Aorta (tissue), 5 donors: ENCODE measurements at places on chromosomes 7 and 10. TPM values are rescaled to one million over a fixed set of nuclear protein-coding genes. Genes with fewer than 3 reads are reported as not detected.

The TET1 gene
- 2.2 TPM for total RNA-seq

The ZNF804B gene
- not detected for total RNA-seq

DNA sequence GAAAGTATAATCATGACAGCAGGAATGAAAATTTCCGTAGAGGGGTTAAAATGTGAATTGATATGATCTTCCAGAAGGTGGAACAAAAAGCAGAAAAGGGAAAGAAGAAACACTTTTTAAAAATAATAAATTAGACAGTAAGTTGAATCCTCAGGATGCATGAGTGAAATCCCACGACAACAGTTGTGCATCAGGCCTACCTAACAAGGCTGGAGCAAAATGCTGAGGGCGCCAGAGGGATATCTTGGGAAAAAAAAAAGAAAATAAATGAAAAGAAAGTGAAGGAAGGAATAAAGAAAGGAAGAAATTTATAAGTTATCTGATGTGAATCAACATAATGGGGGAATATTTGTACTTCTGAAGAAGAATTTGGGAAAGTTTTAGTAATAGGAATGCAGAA is 13.0 kb upstream of the HUS1 start:
- H3K4me3 ChIP-seq: no peak overlapping the region
- H3K27ac ChIP-seq: no peak overlapping the region
- no peak for DNase-seq
- H3K27me3 ChIP-seq: no peaks in the 10 kb centered on the region
- H3K4me1 ChIP-seq: no peaks in the 10 kb centered on the region

DNA sequence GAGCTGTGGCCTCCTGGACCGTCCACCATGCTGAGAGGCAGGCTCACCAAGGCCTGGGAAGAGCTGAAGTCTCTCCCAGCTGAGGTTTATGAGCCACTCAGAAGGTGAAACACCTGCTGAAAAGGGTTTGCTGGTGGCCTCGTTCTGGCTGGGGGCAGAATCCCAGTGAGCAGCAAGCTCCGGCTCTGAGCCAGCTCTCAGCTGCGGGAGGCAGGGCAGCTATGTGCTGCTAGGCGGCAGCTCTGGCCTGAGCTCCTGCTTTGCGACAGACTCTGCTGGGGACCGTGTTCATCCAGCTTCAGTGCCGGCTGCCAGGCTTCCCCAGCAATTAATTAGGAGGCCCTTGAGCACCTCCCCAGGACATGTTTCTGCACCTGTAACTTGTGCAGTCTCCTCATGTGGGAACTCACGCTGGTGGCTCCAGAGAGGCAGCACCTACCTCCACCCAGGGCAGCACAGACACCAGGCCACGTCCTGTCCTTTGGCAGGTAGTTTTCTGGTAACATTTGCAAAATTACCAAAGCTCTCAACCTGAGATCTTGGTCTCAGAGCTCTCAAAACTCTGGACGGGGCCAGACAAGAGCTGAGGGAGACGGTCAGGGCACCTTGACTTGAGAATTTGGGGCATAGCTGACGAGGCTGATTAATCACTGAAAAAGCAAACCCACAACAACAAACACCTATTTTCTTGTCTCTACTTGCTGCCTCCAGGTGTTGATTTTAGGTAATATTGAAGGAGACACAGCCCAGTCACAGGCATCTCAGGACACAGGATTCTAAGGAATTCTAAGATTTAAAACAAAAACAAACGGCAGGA is 185.0 kb downstream of the TCERG1L start:
- H3K4me3 ChIP-seq: no peak overlapping the region
- H3K4me1 ChIP-seq: no peaks in the 10 kb centered on the region

DNA sequence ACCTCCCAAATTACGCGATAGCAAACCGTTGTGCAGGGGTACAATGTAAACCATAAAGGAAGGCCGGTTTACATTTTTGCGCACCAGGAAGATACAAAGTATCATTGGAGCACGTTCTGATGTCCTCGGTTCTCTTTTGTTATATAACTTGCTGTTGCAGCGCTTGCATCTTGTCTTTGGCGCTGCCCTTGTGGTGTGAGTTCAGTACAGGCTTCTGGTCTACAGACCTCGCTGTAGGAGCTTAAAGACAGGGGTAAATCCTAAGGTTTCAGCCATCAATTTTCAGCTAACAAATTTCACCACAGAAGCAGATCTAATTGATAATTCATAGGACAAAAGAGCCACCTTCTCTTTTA is 1.5 kb upstream of the MKX start:
- H3K36me3 ChIP-seq: no peaks in the 10 kb centered on the region
- H3K4me1 ChIP-seq: no peaks in the 10 kb centered on the region
- H3K4me3 ChIP-seq: no peak overlapping the region
- DNase-seq: no peak
- no peak overlapping the region for H3K27ac ChIP-seq

DNA sequence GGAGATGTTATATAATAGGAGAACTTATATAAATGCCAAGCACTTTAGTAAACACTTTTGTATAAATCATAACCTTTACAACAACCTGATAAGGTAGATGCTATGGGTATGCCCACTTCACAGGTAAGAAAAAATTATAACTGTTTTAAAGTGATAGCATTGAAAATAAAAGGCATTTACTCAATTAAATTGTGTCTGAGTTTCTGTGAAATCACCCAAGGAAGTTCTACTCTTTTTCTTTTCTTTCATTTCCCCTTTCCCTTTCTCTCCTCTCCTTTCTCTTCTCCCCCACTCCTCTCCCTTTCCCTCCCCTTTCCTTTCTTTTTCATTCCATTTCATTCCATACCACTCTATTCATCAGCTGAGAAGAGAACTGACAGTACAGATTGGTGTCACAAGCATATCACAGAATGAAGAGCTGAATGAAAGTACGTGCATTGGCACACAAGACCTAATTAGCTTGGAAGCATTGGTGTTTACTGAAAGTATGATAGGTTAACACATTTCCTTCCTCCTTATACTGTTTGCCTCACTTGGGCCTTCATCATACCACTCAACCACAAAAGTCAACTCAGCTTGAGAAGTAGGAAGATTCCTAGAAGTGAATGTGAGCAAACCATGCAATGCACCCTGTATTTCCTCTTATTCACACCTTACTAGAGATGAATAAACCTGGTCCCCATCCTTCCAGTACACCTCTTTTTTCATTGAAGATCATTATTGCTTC is 117.9 kb upstream of the AGR3 start:
- H3K27ac ChIP-seq: no peak overlapping the region
- no peak for DNase-seq
- H3K4me3 ChIP-seq: no peak overlapping the region
- H3K4me1 ChIP-seq: no peaks in the 10 kb centered on the region
- H3K27me3 ChIP-seq: no peaks in the 10 kb centered on the region

DNA sequence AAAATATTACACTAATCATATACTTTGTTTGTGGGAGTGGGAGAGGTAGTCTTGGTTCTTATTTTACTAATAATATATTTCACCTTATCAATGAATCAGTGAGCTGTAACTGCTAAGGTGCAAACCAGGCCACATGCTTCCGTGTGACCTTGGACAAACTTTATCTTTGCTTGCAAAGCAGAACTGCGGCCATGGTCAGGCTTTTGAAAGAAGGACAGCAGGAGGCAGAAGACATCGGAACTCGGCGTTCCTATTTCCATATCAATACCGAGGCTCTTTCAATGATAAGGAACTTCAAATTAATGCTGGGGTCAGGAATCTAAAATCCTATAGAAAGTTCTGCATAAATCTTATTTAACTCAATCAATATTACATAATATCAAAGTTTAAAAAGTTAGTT is 491.9 kb upstream of the PFKP start:
- H3K36me3 ChIP-seq: no peaks in the 10 kb centered on the region
- DNase-seq: no peak
- no peak overlapping the region for H3K27ac ChIP-seq
- no peaks in the 10 kb centered on the region for H3K4me1 ChIP-seq
- no peaks in the 10 kb centered on the region for H3K27me3 ChIP-seq

- H3K4me3 ChIP-seq: no peak overlapping the region
- H3K27me3 ChIP-seq: no peaks in the 10 kb centered on the region
- H3K4me1 ChIP-seq: no peaks in the 10 kb centered on the region
- no peak for DNase-seq
These were observed 275.7 kb downstream of the XPNPEP1 start for GRCh38 chr10:109647627-109648026.

The GRK5 gene
- 73.8 TPM for total RNA-seq

GRCh38 chr7:37357637-37357996 is 91.0 kb downstream of the ELMO1 start:
- no peaks in the 10 kb centered on the region for H3K27me3 ChIP-seq
- H3K36me3 ChIP-seq: no peaks in the 10 kb centered on the region
- H3K27ac ChIP-seq: no peak overlapping the region

- H3K4me1 ChIP-seq: peaks cover 13% of the 10 kb centered on the region
- H3K27me3 ChIP-seq: no peaks in the 10 kb centered on the region
- DNase-seq: no peak
- no peak overlapping the region for H3K4me3 ChIP-seq
- H3K27ac ChIP-seq: no peak overlapping the region
These were observed 15.5 kb downstream of the TES start for GRCh38 chr7:116225860-116226259.

The DNAJB9 gene
- 24.3 TPM for total RNA-seq

The GPR37 gene
- 0.99 TPM for total RNA-seq

The SPDYE6 gene
- total RNA-seq: not detected

GRCh38 chr10:103451831-103452505 is at the start of gene CALHM2:
CALHM2 (minus strand) TSS chr10:103452370; CDS start chr10:103449941, 2,429 bp downstream.
- peak; percentile 91 for DNase-seq
- H3K36me3 ChIP-seq: no peaks in the 10 kb centered on the region
- H3K4me3 ChIP-seq: peak within 1 kb of the TSS; percentile 83
- peak within 1 kb of the TSS; percentile 72 for H3K27ac ChIP-seq
- H3K4me1 ChIP-seq: no peaks in the 10 kb centered on the region
- H3K27me3 ChIP-seq: no peaks in the 10 kb centered on the region

The RARRES2 gene
- 73.1 TPM for total RNA-seq

The BBS9 gene
- total RNA-seq: 19.9 TPM

GRCh38 chr10:102608487-102608886 is 35.8 kb upstream of the TRIM8 start:
- no peak overlapping the region for H3K4me3 ChIP-seq
- no peaks in the 10 kb centered on the region for H3K4me1 ChIP-seq
- peak; percentile 25 for DNase-seq
- H3K27me3 ChIP-seq: no peaks in the 10 kb centered on the region
- no peaks in the 10 kb centered on the region for H3K36me3 ChIP-seq

- H3K4me3 ChIP-seq: no peak overlapping the region
- H3K36me3 ChIP-seq: no peaks in the 10 kb centered on the region
- H3K27ac ChIP-seq: no peak overlapping the region
- DNase-seq: no peak
These were observed 80.3 kb downstream of the HDAC9 start for GRCh38 chr7:18575622-18576572.

DNA sequence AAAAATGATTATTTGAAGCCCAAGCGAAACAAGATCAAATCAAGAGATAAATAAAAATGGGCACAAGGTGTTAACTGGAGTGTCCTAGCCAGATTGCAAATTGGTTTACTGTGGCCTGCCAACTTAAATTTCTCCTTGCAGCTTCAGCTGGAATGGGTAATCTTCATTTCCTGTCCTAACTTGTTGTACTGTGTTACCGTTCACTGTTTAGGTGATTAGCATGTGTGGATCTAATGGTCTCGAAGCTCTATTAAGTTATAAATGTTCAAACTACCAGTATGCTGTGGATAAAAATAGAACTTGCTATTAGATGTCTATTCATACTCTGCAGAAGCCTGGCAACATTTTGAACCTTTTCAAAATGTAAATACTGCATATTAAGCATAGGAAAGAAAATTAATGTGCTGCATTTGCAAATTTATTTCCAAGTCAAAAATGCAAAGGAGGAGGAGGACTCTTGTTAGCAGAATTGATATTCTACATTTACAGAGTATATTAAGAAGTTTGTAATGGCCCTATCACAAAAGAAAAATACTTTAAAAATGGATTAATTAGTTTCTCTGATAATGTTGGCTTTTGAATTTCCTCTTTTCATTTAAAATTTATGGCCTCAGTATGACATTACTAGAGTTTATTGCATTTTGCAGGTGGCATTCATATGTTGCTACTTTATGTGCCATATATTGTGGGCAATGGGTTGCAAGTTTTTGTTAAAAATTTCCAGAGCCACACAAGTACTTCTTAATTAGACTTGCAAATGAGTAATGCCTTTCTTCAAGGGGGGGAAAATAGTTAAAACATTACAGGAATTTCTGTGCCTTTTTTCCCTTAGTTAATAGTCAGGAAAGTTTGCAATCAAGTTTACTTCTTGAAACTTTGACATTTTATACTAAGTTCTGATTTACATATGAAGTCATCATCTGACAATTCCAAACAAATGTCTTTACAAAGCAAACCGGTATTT is 92.1 kb downstream of the CABCOCO1 start:
- H3K4me1 ChIP-seq: peaks cover 10% of the 10 kb centered on the region
- no peak for DNase-seq
- H3K27me3 ChIP-seq: no peaks in the 10 kb centered on the region
- no peak overlapping the region for H3K4me3 ChIP-seq

DNA sequence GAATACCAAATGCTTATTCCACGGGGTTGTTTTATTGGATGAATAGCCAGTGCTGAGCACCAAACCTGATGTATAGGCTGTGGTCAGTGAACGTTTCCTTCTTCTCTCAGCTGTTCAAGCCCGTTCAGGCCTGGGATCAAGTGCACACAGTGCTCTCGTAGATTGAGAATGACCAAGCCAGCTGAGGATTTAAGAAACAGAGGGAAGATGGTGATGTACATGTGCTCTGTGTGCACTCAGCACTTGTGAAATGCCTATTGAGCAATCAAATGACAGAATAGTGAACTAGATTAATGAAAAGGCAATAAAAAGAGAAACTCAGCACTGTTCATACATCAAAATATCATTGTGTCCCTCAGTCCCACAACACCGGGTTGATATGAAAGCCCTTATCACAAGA is 302.5 kb downstream of the BMPER start:
- H3K4me1 ChIP-seq: no peaks in the 10 kb centered on the region
- H3K36me3 ChIP-seq: no peaks in the 10 kb centered on the region
- H3K27ac ChIP-seq: no peak overlapping the region
- H3K4me3 ChIP-seq: no peak overlapping the region

GRCh38 chr7:125605241-125605640 is 675.6 kb upstream of the POT1 start:
- no peaks in the 10 kb centered on the region for H3K36me3 ChIP-seq
- H3K4me3 ChIP-seq: no peak overlapping the region
- no peaks in the 10 kb centered on the region for H3K27me3 ChIP-seq
- no peak for DNase-seq
- no peaks in the 10 kb centered on the region for H3K4me1 ChIP-seq
- H3K27ac ChIP-seq: no peak overlapping the region

The PRLHR gene
- not detected for total RNA-seq

The TRIL gene
- 7.0 TPM for total RNA-seq

DNA sequence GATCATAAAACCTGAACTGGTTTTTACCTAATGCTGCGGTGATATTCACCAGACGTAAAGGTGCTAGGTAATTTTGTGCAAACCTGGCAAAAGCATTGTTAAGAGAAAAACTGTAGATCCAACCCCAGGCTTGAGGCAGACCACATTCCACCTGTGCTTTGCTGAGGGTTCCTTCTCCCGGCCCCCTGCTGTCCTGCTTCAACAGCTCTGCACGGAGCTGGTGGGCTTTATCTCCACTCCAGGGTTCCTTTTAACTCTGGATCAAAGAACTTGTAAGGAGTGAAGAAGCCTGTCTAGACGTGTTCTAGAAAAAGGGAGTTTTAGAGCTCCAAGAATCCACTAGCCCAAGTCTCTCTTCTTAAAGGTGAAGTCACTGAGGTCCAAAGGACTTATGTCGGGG is 87.5 kb upstream of the NMT2 start:
- no peak for DNase-seq
- no peaks in the 10 kb centered on the region for H3K36me3 ChIP-seq
- H3K4me3 ChIP-seq: no peak overlapping the region
- H3K4me1 ChIP-seq: no peaks in the 10 kb centered on the region
- H3K27me3 ChIP-seq: no peaks in the 10 kb centered on the region
- H3K27ac ChIP-seq: no peak overlapping the region
